ENCODE measurements at places on chromosomes 2 and 18.

GRCh38 chr18:22109535-22109934, 59.9 kb upstream of the GATA6 start:
- DNase-seq: no peak

GRCh38 chr2:237591141-237591881, 777 bp upstream of the RAB17 start:
- DNase-seq: no peak

GRCh38 chr2:152453129-152453911, 118.3 kb downstream of the FMNL2 start:
- no peak for DNase-seq

DNA sequence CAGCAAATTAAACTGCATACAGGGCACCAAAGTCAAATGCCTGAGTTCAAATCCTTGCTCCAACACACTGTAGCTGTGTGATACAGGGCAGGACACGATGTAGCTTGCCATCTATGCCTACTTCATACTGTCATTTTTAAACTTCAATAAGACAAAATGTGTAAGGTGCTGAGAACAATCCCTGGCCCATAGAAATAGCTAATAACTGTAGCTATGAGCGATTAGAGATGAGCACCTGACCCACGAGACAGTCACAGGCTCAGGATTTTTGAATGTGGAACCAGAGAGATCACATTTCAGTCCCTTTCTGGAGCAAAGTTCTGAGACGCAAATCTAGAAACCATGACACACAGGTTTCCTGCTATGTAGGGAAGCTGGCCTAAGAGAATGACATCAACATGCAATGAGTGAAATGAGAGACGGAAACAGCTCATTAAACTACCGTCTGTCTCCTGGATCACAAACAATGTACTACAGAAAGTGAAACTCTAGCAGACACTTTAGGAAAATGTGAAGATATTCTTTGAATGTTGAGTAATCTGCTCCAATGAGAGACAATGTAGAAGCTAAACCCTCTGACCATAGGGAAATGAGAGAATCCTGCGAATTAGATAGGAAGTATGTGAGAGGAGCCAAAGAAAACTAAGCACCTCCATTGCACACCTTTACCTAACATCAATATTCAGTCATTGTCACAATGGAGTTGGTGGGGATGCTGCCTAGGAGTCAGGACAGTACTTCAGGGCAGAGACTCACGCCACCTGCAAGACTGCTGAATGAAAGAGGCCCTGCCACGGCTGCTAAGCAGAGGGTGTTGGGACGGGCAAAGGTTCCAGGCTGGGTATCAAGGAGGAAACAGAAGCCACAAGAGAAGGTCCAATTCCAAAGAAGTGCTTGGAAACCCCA, 25.5 kb downstream of the B4GALT6 start:
- peak; percentile 79 for DNase-seq

GRCh38 chr2:31124904-31125303, 13.3 kb downstream of the GALNT14 start:
- no peak for DNase-seq

DNA sequence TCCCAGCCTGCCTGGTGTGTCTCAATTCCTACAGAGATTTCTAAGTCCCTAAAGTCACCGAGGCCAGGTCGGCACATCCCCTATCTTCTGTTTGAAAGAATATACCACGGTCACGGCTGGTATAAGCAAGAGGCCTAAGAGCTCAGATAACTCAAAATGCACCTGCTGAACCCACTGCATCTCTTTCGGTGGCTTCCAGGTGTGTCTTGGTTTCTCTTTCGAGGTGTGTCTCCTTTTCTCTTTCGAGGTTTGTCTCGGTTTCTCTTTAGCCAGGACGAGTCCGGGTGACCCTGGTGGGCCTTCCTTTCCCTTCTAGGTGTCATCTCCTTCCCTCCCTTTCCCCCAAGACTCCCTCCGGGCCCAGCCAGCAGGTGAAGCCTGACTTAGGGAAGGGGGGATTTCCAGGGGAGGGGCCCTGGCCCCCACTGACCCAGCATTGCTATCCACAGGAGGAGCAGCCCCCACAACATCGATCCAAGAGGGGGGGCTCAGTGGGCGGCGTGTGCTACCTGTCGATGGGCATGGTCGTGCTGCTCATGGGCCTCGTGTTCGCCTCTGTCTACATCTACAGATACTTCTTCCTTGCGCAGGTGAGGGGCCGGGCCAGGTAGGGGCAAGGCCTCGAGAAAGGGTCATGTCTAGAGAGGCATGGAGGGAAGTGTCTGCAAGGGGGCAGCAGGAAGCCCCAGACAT, 8.4 kb downstream of the ITM2C start:
- no peak for DNase-seq

DNA sequence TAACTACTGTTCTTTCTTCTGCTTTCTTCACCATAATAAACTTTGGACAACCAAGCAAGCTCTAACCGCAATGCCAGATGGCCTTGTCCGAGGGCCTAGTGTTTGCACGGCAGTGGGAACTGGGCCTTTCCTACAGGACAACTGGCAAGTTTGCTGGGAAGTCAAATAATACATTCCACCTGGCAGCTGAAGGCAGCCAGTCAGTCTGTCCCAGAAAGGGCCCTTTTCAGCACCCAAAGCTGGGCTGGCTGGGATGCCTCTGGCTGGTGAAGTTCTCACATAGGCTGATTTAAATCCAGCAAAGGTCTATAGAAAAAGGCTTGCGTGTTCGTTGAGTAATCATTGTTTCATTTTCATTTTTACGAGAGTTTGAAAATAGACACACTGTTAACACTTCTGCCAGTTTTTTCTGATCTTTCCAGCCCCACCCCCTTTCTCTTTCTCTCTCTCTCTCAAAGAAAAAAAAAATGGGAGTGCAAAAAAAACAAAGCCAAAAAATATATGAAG, 110.0 kb upstream of the EPAS1 start:
- DNase-seq: peak; percentile 38

- DNase-seq: peak; percentile 85
These were observed 32.6 kb upstream of the SPAG16 start for GRCh38 chr2:213251618-213252017.

DNA sequence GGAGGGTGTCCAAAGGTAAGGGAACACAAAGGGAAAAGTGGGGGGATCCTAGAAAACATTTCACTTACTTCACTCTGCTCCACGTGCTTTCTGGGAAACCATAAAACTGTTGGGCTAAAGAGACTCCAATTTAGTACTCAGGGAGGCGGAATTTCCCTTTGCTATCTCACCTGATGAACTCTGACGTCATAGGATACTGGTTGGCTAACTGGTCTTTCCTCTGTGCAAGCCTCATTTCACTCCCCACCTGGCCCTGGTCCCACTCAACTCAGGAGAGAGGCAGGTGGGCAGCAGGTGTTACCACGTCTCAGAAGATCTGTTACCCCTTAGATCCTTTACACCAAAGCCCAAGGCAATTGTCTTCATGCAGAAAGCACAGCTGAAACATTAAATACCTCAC, 51.8 kb upstream of the PMAIP1 start:
- no peak for DNase-seq
